Endothelial cell (in vitro differentiated cells): ENCODE measurements at places on chromosomes 1 and 21.

DNA sequence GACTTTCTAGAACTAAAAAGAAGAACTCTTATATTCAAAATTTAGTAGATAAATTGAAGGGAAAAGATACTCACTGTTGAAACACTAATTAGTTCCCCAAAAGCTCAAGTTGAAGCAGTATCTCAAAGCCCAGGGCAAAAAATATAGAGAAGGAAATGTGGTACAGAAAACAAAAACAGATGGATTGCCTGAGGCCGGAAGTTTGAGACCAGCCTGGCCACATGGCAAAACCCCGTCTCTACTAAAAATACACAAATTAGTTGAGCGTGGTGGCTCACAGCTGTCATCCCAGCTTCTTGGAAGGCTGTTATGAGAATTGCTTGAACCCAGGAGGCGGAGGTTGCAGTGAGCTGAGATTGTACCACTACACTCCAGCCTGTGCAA lies 36.0 kb downstream of the FAM177B start:
- H3K27ac ChIP-seq: no peak overlapping the region
- no peaks in the 10 kb centered on the region for H3K36me3 ChIP-seq
- H3K4me1 ChIP-seq: no peaks in the 10 kb centered on the region
- H3K27me3 ChIP-seq: no peaks in the 10 kb centered on the region

GRCh38 chr1:53730224-53730865 lies 8.6 kb downstream of the GLIS1 start:
- H3K27ac ChIP-seq: no peak overlapping the region
- no peak for DNase-seq

GRCh38 chr1:207619871-207620542 lies 24.9 kb upstream of the CR1L start:
- DNase-seq: peak; percentile 24
- peaks cover 3% of the 10 kb centered on the region for H3K4me1 ChIP-seq
- no peaks in the 10 kb centered on the region for H3K36me3 ChIP-seq
- no peaks in the 10 kb centered on the region for H3K27me3 ChIP-seq
- no peak overlapping the region for H3K4me3 ChIP-seq
- no peak overlapping the region for H3K27ac ChIP-seq

DNA sequence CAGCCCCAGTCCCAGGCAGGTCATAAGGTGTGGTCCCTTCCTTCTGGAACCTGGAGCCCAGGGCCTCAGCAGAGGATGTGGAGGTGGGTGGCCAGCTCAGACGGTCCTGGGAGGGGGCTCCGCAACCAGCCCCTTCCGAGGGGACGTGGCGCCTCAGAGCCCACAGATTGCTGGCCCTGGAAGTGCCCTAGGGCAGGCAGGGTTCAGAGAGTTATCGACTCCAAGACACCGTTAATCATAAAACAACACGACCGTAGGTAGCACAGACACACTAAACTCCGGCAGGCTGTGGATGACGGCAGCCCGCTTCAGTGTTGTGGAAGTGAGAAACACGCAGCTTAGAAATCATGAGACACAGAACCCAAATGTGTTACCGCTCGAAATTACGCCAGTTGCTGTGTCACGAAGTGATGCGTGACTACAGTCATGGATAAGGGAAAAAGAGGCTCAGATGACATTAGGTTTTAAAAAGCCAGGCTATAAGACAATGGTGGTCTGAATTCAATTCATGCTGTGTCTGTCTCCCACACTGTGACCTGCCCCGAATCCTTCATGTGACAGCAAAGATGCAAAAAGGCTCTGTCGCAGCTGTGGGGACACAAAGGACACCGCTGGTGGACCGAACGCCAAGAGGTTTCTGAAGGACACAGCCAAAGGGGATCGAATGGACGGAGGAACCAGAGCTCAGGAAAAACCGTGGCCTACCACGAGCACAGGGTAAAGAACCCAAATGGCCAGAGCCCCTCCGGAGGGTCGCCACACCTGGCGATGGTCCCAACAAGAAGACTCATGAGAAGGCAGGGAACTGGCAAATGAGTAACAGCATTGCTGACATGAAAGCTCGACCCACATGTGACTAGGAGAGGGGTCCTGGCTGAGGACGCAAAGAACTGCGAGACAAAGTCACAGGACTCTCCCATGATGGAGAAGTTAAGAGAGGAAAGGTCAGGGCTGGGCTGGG lies 1.7 kb upstream of the SUMO3 start:
- DNase-seq: no peak
- peaks cover 12% of the 10 kb centered on the region for H3K36me3 ChIP-seq
- peaks cover 10% of the 10 kb centered on the region for H3K27me3 ChIP-seq
- peak overlapping the region; percentile 49 for H3K4me3 ChIP-seq
- H3K27ac ChIP-seq: peak overlapping the region; percentile 36
